ENCODE measurements at places on chromosomes 16 and 17.

- peak; percentile 78 for DNase-seq
Measured at GRCh38 chr17:59004338-59005111, 102.2 kb downstream of the TRIM37 start.

GRCh38 chr17:62616993-62617893, 10.2 kb upstream of the MRC2 start:
- DNase-seq: peak; percentile 74

- DNase-seq: no peak
Measured at GRCh38 chr17:6427279-6427781, 7.6 kb downstream of the AIPL1 start.

- no peak for DNase-seq
Measured at GRCh38 chr17:77558846-77559626, 399.5 kb upstream of the TNRC6C start.

DNA sequence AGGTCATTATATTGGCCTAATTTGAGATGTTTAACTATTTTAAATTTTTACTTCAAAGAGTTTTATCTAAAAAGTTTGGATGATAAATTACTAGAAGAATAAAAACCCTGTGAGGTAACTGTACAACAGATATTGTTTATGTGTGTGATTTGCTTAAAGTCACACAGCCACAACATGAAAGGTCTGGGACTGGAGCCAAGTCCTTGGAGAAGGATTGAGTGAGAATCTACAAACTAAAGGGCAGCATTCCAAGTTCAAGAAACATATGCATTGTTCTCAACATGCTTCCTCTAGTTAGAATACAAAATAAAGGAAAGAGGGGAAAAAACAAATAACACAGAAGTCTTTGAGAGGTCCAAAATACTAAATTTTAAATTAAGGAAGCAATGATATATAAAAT, 131.5 kb upstream of the MON1B start:
- DNase-seq: no peak

GRCh38 chr17:48564188-48565021, 13.7 kb downstream of the HOXB4 start:
- no peak for DNase-seq

GRCh38 chr16:977081-977701, 4.4 kb upstream of the SOX8 start:
- no peak for DNase-seq

- DNase-seq: no peak
Measured at GRCh38 chr16:85304337-85304736, 192.1 kb upstream of the CIBAR2 start.

Measured in WTC11 (cell line).